ENCODE measurements at places on chromosomes 11 and 22.

- DNase-seq, result no peak
Observed at GRCh38 chr11:14273895-14274294, 85.1 kb downstream of the RRAS2 start.

DNA sequence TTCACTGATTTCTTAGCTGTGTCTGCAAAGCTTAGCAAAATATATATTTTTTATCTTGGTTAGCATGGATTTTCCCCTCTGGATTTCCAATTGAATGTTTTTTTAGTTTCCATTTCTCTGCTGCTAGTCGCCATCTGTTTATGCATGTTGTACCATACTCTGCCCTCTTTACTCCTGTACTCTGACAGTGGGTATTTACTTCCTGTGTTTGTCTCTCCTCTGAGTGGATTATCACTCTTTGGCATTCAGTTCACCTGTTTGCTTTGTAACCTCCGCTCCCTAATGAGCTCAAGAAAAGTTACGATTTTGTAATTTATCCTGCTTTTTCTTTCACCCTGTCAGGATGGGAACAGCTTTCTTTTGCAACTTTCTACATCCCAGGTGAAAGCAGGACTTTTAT lies 59.1 kb downstream of the PDHX start:
- no peak for DNase-seq

DNA sequence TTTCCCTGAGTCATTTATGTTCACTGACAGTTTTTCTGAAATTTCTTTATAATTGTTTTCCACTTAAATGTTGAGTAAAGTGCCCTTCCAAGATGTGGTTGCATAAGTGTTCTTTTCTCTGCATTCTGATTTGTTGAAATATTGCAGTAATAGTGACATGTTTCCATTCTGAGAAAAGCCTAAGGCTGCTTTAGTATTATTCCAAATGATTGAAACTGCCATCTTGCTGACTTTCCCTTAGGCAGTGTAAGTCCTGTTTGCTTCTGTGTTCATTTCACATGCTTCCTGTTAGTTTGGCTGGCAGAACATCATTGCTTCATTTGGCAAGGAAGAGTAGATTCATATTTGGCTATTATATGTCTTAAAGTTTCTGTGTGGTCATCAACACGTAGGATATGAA lies 146.5 kb downstream of the ELP4 start:
- DNase-seq, result no peak

- no peak for DNase-seq
Observed at GRCh38 chr22:45984316-45984916, 7.5 kb upstream of the WNT7B start.

DNA sequence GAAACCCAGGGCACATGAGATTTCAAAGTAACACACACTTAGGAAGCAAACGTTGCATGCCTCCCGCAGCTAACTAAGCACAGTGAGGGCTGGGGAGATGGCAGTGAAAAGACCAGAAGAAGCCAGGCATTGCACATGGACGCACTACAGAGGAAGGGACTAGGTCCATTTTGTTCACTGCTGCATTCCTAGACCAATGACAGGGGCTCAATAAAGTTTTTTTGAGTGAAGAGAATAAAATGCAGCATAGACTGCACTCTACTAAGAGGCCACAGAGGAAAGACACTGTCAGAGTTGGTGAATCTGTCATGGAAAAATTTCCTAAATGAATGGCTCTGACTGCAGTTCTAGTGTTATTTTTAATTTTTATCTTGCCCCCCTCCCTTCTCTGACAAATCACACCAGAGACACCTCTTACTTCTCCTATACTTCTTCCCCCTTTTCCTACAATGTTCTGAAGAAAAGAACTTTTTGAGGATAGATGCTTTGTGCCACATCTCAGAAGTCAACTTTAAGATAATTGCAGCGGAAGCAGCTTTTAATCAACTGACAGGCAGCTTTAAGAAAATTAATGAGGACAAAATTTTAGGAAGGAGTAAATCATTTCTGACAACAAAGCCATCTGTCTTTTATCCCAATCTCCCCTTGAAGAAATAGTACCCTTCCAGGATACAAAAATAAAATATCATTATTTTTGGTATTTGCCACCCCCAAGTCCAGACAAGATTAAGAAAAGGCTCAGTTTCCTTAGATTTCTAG lies 34.8 kb upstream of the CHRM4 start:
- DNase-seq, result no peak

GRCh38 chr22:28808716-28809355 lies 8.5 kb upstream of the XBP1 start:
- DNase-seq, result no peak

DNA sequence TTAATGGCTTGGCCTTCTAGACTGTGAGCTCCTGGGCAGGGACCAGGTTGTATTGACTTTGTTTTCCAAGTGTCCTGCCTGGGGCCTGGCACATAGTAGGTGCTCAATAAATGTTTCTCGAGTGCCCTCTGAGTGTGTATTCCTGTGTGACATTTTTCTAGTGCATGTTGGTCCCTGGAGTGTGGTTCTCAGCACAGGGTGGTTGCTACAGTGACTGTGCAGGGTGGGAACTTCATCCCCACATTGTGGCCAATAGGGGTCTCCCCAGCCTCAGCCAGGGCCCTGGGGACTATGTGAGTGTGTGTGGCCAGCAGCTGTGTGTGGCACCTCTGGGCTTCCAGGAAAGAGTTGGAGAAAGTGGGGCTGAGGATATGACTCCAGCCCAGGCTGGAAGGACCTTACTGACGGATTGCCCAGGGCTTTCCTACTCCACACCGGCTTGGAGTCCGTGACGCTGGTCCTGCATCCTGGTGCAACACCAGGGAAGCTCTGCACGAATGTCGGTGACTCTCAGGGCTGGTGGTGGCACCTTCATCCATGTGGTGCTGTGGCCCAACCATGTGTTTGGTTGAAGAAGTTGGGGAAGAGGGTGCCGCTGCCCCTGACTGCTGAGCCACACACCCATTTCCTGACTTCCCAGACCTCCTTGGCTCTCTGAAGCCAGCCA lies 9.0 kb upstream of the MARK2 start:
- no peak for DNase-seq

- DNase-seq, result no peak
Observed at GRCh38 chr11:60343094-60343704, 16.1 kb downstream of the MS4A6E start.

- no peak for DNase-seq
Observed at GRCh38 chr11:119664063-119664572, 64.9 kb downstream of the NECTIN1 start.

- no peak for DNase-seq
Observed at GRCh38 chr11:74299015-74299414, 12.4 kb downstream of the P4HA3 start.

DNA sequence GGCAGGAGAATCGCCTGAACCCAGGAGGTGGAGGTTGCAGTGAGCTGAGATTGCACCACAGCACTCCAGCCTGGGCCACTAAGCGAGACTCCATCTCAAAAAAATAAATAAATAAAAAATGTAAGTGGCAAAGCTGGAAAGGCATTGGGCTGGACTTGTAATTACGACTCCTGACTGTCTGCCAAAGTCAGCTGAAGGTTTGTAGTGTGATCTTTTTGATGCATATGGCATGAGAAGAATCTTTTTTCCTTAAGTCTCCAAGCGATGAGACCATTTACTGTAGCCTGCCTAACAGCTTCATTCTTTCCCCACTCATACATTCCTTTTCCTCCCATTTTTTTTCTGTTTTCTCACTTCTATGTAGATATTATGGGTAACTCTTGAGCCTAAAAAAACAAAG lies 24.8 kb downstream of the CTNND1 start:
- no peak for DNase-seq

DNA sequence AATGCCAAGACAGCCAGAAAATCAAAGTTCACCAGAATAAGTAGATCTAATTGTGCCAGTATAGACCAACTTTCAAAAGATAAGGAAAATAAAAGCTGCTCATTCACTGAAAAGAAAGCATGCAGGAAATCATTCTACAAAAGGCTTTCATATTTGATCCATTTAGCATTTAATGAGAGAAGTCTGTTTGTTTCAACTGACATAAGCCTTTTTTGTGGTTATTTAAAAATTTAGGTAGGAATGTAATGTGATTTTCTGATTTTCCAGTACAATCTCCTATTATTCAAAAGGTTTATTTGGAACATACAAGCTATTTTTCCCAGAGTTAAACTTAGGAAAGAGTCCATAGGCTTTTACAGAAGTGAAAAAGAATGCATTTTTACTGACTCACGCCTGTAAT lies 92.7 kb downstream of the SBF2 start:
- no peak for DNase-seq

- DNase-seq, result no peak
Observed at GRCh38 chr11:44926036-44926435, 24.6 kb downstream of the TP53I11 start.

GRCh38 chr22:26887916-26888315 lies 230.5 kb downstream of the MIAT start:
- DNase-seq, result no peak

DNA sequence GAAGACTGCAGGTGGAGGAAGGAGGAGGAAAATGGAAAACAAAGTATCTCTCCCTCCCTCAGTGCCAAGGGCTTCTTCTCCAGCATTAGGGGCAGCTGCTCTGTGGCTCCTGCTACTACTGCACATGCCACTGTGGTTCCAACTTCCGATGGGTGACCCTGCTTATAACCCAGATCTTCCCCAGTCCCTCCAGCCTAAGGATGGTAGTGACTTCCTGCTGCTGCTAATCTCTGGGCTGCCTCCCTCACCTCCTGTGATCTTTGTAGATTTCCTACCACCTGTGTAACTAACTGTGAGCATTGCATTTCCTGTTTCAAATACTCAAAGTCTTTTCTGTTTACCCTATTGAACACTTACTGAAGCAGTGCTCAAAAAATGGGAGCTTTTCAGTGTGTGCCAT lies 28.7 kb upstream of the TRPC6 start:
- DNase-seq, result no peak

DNA sequence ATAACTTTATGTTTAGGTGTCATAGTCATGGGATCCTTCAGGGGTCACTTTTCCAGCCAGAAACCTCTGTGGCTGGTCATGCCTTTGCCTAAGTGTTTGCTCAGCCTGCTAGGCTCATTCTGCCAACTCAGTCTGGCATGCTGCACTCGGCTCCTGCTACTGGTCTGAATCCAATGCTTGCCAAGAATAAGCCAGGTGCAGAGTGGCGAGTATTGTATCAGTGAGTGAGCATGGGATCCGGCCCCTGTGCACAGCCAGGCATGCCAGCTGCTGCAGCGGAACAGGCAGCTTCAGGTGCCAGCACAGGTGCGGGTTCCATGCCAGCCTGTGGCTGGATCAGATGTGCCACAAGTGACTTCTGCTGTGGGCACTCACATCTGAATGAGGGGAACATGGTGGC lies 1269.3 kb upstream of the CNTN5 start:
- no peak for DNase-seq

DNA sequence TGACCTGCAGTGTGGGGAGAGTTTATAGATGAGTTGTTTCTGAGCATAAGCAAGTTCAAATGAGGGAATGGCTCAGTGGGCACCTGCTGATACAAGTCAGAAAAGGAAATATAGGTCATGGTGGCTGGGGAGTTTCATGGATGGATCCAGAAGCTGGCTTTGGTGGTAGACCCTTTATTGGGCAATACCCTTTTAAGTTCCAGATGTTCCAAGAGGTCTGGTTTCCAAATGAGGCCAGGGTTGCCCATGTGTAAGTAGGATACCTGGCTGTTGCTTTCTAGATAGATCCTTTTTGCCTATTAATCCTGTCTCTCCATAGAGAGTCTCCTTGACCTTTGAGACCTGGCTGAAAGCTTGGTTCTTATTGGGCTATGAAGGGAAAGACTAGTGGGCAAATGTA lies 2.2 kb downstream of the STIM1 start:
- DNase-seq, result no peak

DNA sequence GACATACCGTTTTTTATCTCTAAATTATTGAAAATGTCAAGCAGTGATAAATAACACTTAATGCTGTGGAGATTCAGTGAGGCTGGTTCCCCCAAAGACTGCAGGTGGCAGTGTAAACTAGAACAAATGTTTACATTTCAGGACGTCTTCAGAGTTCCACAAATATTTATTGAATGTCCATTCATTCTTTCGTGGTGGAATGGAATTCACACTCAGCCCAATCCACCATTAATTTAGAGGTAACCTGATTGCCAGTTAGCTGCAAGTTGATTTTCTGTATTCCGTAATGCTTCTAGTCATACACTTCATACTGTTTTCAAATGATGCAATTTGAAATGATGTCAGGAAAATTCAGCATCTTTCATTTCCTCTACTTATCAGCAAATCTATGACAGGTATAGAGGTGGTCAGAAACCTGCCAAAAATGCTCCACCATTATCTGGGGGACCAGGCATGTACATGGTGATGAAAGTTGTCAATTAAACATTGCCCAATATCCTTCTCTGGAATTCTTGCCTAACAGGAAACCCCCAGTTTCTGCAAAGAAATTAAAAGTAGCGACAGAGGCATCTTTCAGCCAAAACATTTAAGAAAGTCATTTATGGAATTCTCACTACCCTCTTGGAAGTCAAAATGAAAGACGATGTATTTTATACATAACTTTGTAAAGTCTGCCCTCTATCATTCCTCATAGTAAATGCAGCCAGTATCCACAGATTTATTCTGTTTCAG lies 94.3 kb upstream of the BMAL1 start:
- no peak for DNase-seq

- no peak for DNase-seq
Observed at GRCh38 chr11:111633756-111634362, 31.6 kb downstream of the SIK2 start.

DNA sequence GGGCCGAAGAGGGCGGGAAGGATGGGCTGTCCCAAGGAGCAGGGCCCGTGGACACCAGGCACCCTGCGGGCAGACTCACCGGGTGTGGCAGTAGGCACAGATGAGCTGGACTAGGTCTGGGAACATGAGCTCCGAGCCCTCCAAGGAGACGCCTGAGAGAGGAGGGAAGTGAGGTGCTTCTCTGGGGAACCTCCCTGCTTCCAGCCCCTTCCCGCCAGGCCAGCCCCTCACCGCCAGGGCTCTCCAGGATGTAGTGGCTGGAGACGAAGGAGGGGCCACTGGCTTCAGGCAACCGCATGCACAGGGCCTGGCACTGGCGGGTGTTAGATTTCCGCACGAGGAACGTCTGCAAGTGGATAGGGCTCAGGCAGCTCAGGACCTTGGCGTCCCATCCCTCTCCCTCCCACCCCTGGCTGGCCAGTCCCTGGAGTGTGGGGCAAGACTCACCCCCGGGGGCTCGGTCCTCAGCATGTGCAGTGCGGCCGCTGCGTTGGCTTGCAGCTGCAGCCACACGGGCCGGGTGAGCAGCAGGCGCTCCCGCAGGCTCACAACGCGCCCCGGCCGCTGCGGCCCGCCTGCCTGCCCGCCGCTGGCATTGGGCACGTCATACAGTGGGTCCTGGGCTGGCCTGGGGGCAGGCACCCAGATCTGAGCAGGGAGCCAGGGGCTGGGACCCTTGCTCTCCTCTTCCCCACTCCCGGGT lies 552 bp downstream of the RIN1 start:
- DNase-seq, result no peak

DNA sequence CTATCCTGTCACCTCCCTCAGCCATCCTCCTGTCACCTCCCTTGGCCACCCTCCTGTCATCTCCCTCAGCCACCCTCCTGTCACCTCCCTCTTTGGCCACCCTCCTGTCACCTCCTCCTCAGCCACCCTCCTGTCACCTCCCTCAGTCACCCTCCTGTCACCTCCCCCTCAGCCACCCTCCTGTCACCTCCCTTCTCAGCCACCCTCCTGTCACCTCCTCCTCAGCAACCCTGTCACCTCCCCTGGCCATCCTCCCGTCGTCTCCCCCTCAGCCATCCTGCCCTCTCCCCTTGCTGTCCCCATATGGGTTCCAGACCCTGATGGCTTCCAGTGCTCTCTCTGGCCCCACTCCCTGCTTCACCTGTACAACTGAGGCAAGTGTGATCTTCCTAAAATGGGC lies 61.8 kb downstream of the SCUBE1 start:
- DNase-seq, result no peak

GRCh38 chr22:35734517-35734827 lies 16.8 kb downstream of the APOL5 start:
- no peak for DNase-seq

- DNase-seq, result peak; percentile 5
Observed at GRCh38 chr11:89205378-89205777, 27.7 kb downstream of the TYR start.
